Activated T-cell treated with anti-CD3 and anti-CD28 coated beads for 24 hours (primary cell): ENCODE measurements at places on chromosomes 5 and 9.
A peak's percentile ranks its signal among the peaks of the same experiment; 100 is the strongest.

DNA sequence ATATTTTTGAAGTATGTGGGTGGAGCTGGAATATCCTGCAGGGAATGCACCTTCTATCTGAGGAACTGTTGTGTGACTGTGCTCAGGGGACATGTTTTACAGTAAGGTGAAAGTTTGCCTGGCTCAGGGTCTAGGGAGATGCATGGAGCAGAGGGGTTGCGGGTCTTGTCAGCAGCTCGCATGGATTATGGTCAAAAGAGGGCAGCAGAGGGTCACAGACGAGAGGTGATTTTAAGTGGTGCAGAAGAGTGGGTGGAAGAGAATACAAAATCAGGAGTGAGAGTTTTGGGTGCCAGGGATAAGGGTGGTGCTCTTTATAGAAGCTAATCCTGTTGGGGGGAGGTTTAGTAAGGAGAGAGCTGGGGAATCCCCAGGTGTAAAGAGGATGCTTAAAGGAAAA lies 53.5 kb upstream of the GRIN3A start:
- DNase-seq = peak; percentile 2

DNA sequence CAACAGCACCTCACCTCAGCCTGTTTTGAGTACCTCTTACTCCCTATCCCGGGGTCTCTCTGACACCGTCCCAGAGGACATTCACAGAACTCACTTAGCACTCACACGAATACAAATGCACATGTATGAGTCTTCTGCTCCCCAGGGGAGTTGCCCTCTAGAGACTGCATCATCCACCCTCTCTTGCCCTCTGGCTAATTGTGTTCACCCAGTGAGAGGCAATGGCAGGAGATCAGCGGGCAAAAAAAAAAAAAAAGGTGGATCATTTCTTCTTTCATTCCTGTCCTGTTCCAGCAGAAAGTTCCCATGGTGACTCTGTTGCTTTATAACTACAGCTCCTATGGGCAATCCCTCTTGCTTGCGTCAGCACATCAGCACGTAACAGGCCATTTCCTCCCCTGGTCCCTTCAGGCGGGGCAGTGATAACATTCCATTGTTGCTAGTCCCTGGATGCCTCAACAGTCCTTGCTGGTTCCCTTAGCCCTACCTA lies 23.5 kb upstream of the SNX2 start:
- DNase-seq = no peak

DNA sequence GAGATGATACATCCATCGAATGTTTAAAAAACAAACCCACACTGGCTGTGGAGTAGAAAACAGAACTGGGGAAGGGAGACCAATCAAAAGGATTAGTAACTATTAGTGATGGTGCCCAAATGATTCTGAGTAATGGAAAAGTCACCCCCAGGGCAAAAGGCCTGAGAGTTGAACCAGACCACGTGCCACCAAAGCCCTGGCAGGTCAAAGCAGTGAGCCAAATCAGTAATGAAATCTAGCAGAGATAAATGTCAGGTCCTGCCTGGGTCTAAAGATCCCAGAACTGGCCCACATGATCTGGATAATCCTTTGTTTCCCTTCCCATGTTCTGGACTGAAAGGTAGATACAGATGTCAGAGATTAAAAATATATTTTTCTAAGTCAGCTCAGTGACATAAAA lies 9.4 kb downstream of the OTULINL start:
- DNase-seq = no peak

GRCh38 chr5:178449163-178450070 lies 140.8 kb downstream of the COL23A1 start:
- no peak for DNase-seq
